ENCODE measurements at places on chromosomes 5 and 9.

DNA sequence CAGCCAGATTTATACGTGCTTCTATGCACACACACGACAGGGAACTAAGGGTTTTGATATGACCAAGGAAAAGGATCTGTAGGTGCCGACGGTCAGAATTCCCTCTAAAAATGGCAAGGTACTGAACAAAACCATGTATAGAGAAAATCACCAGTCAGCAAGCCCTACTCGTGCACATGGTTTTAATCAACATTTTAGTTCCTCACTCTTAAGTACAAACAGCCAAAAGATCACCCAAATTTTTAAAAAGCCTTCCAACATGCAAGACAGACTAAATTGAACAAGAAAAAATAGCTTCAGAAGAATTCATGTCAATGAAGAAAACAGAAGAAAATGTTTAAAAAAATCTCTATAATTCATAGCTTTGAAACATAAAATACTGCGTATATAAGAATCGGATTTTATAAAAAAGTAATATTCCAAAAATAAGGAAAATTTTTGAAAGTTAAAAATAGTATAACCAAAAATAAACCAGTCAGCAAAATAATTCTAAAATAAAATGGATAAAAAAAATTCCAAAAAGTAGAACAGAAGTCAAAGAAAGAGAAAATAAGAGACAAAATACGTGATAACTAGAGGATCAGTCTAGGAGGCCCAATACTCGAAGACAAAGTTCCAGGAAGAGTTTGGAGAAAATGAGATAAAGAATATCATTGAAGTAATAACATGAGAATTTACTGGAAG is 43.0 kb upstream of the KCNV2 start:
- no peak for DNase-seq
- no peaks in the 10 kb centered on the region for H3K4me1 ChIP-seq
- no peaks in the 10 kb centered on the region for H3K36me3 ChIP-seq
- H3K4me3 ChIP-seq, result no peak overlapping the region
- H3K27ac ChIP-seq, result no peak overlapping the region
- H3K27me3 ChIP-seq, result no peaks in the 10 kb centered on the region

- H3K4me3 ChIP-seq, result no peak overlapping the region
- peaks cover 1% of the 10 kb centered on the region for H3K27me3 ChIP-seq
- DNase-seq, result no peak
- H3K36me3 ChIP-seq, result no peaks in the 10 kb centered on the region
Observed at GRCh38 chr5:57561231-57561842, 78.7 kb upstream of the ACTBL2 start.

DNA sequence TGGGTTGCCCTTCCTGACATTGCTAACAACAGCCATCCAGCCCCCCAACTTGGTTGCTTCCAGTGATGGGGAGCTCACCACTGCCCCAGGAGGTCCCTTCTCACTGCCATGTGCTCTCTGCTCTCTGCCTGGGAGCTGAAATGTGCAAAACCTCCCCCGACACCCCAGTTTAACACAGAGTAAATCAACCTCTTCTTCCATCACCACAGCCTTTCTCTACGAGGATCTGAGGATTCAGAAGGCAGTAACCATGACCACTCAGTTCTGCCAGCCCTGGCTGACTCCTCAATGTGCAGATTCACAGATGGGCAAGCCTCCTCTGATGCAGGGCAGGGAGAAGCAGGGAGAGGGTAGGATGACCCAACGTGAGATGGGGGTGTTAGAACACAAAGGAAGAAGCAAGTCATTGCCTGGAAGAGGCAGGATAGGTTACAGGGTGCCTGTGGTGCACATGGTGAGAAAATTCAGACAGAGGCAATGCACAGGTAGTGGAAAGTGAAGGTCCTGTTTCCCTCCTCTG is 185.0 kb downstream of the DAB2IP start:
- H3K4me3 ChIP-seq, result no peak overlapping the region
- H3K36me3 ChIP-seq, result no peaks in the 10 kb centered on the region
- DNase-seq, result no peak
- no peaks in the 10 kb centered on the region for H3K4me1 ChIP-seq

DNA sequence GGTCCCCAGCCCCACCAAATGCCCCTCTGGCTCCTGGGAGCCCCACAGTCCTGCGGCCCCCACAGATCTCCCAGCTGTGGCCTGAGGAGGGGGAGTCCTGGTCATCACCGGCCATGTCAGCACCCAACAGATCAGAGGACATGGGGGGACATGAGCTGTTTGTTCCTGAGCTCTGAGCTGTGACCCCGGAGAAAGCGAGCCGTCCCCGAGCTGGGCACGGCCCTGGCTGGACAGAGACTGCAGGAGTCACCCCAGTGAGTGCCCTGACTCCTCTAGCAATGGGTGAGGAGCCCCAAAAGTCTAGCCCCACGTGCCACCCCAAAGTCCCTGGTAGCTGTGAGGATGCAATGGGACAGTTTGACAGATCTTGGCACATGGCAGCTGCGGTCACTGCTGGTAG is 25.7 kb downstream of the CCDC187 start:
- no peak overlapping the region for H3K27ac ChIP-seq
- peaks cover 16% of the 10 kb centered on the region for H3K4me1 ChIP-seq
- DNase-seq, result no peak
- H3K36me3 ChIP-seq, result no peaks in the 10 kb centered on the region
- no peaks in the 10 kb centered on the region for H3K27me3 ChIP-seq

GRCh38 chr9:30622561-30622960 is 1761.9 kb upstream of the ACO1 start:
- no peaks in the 10 kb centered on the region for H3K27me3 ChIP-seq
- H3K4me1 ChIP-seq, result no peaks in the 10 kb centered on the region
- H3K4me3 ChIP-seq, result no peak overlapping the region

- no peaks in the 10 kb centered on the region for H3K27me3 ChIP-seq
- DNase-seq, result no peak
- no peaks in the 10 kb centered on the region for H3K36me3 ChIP-seq
- no peak overlapping the region for H3K4me3 ChIP-seq
- peaks cover 13% of the 10 kb centered on the region for H3K4me1 ChIP-seq
Observed at GRCh38 chr9:88326015-88326414, 62.2 kb upstream of the SPIN1 start.

GRCh38 chr5:14284392-14285148 is 141.4 kb downstream of the TRIO start:
- peaks cover 26% of the 10 kb centered on the region for H3K36me3 ChIP-seq
- no peak overlapping the region for H3K27ac ChIP-seq
- H3K4me1 ChIP-seq, result peaks cover 44% of the 10 kb centered on the region
- no peaks in the 10 kb centered on the region for H3K27me3 ChIP-seq
- no peak overlapping the region for H3K4me3 ChIP-seq
